ENCODE measurements at places on chromosomes 2 and 18. TPM values are rescaled to one million over a fixed set of nuclear protein-coding genes. Genes with fewer than 3 reads are reported as not detected.
A peak's percentile ranks its signal among the peaks of the same experiment; 100 is the strongest.

Gene PROKR1
- not detected for total RNA-seq

Gene GAREM2
- 2.0 TPM for total RNA-seq

Gene MYCN
- total RNA-seq, result 0.68 TPM

DNA sequence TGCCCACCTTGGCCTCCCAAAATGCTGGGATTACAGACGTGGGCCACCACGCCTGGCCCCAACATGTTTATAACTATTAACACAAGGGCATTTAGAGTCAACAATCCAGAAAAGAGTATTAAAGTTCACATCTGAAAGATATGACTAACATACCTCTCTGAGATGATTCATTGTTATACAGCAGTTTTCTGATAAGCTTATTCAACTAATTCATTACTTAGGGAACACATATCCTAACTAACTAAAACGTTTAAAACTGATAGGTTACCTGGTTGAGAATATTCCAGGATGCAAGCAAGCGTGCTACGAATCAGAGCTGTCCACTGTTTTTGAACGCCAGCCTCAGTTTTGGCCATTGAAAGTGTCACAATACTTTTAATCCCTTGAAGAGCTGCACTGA, 34.0 kb upstream of the STRN start:
- no peaks in the 10 kb centered on the region for H3K27me3 ChIP-seq
- no peaks in the 10 kb centered on the region for H3K4me1 ChIP-seq
- no peak for DNase-seq
- H3K36me3 ChIP-seq, result peaks cover 87% of the 10 kb centered on the region
- H3K27ac ChIP-seq, result no peak overlapping the region
- no peak overlapping the region for H3K4me3 ChIP-seq

DNA sequence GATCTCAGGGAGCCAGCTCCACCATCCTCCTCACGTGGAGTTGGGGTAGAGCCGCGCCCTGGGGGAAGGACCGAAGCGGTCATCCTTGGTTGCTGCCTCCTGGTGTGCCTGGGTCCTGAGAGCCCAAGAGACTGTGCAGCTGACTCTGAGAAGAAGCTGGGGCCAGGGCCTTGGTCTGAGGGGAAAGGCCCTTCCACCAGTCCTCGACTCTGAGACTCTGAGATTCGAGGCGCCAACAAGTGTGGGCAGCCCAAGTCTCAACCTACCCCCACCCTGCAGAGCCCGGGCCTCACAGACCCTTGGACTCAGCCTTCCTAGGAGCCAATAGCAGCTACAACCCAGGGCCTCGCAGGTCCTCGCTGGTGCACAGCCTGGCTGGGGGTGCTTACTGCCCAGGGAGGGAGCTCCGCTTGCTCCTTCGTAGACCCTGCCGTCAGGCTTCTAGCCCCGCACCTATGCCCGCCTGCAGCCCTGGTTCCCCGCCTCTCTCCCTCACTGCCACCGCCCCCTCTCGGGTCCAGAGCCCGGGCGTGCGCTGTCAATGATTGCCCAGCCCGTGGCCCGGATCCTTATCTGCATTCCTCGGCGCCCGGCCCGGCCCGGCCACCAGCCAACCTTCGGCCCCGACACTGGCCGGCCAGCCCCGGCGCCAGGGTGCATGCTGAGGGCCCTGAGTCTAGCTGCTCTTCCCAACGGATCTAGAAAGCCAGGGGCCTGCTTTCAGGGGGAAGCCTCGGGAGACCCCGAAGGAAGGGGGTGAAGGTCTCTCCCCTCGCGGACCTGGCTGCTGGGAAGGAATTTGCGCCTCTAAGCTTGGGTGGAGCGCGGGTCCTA, 2.0 kb downstream of the IHH start:
- no peaks in the 10 kb centered on the region for H3K36me3 ChIP-seq
- H3K4me1 ChIP-seq, result peaks cover 39% of the 10 kb centered on the region

- H3K4me1 ChIP-seq, result peaks cover 30% of the 10 kb centered on the region
- H3K4me3 ChIP-seq, result no peak overlapping the region
- DNase-seq, result peak; percentile 71
- H3K27ac ChIP-seq, result peak overlapping the region; percentile 9
- H3K27me3 ChIP-seq, result no peaks in the 10 kb centered on the region
Observed at GRCh38 chr2:28423856-28424605, 31.4 kb downstream of the FOSL2 start.

Measured in lower lobe of right lung (tissue), 2 donors.